ENCODE measurements at places on chromosomes 1 and 21. TPM values are rescaled to one million over a fixed set of nuclear protein-coding genes. Genes with fewer than 3 reads are reported as not detected.

F5 gene
- total RNA-seq, result 0.89 TPM

SPRR2F gene
- total RNA-seq, result not detected

FBLIM1 gene
- total RNA-seq, result 14.6 TPM

DNA sequence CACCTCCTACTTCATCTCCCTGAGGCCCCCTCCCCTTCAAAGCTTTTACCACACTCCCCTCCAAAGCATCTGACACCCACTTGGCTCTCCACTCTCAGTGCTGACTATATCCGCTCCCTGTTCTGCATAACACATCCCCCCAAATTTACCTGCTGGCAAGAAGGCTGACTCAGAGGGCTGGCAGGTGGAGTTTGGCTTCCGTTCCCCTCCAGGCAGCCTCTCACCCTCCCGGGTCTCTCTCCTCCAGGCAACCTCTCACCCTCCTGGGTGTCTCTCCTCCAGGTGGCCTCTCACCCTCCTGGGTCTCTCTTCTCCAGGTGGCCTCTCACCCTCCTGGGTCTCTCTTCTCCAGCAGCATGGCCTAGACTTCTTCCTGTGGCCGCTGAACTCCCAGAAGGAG, 562.1 kb downstream of the NPHP4 start:
- no peak for DNase-seq

DNA sequence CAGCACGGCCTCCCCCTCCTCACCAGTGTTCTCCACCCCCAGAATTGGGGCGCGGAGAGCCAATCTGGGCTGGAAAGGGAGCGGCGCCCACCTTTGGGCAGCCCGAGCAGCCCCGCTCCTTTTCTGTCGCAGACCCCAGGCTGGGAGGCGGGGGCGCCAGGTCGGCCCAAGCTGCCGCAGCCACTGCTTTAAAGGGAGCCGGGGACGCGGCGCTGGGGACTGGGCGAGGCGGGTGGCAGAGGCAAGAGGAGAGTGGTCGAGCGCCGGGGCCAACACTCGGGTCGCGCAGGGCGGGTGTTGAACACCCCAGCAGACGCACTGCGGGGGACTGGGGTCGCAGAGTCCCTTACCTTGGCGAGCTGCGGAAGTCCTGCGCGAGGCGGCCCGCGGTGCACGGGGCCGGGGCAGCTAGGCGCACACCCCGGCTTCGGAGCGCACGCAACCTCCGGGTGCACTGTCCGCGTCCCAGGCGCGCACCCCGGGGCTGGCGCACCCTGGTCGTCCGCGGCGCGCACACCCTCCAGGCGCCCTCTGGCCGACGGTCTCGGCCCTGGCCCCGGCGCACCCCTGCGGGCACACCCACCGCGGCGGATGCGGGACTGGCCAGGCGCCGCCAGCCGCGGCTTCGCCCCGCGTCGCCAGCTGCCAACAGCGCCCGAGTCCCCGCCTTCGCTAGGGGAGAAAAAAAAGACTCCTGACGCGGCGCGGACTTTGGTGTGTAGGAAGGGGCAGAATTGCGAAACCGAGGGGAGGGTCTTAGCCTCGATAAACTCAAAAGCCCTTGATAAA, at the start of gene KANK4:
Gene KANK4 (minus strand): TSS at position 679 of the 789 bp plus-strand sequence. CDS start 37,870 bp downstream, outside the sequence.
- DNase-seq, result no peak

DNA sequence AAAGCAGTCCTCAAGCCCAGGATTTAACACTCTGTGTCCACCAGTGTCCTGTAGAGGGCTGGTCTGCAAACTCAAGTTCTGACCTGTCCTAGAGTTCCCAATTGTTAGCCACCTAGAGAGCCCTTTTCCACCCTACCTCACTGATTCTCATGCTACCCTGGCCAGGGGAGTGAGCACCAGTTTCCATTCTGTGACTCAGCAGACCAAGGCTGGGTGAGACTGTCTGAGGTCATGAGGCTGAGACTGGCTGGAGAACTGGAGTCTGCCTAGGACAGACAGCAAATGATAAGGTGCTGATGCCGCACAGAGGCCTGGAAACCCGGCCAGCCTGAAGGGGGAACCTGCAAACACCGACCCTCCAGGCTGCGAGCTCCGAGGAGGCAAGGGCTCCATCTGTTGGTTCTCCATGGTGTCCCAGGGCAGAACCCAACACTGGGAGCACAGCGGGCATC, 13.7 kb downstream of the GLIS1 start:
- no peak for DNase-seq

GRCh38 chr1:93521618-93522017, 73.7 kb downstream of the FNBP1L start:
- DNase-seq, result no peak

- DNase-seq, result no peak
Measured at GRCh38 chr1:176696109-176696508, 233.1 kb downstream of the PAPPA2 start.

- no peak for DNase-seq
Measured at GRCh38 chr1:80293818-80294217, 1287.3 kb upstream of the ADGRL4 start.
